ENCODE measurements at places on chromosomes 7 and 10. TPM values are rescaled to one million over a fixed set of nuclear protein-coding genes. Genes with fewer than 3 reads are reported as not detected.

Gene PGAM2
- polyA plus RNA-seq, result 213 TPM

Gene NPY4R
- polyA plus RNA-seq, result 0.52 TPM

Gene TAS2R41
- polyA plus RNA-seq, result not detected

Gene IDI2
- polyA plus RNA-seq, result not detected

Gene GRID2IP
- polyA plus RNA-seq, result 0.11 TPM

Gene FRMPD2
- 2.3 TPM for polyA plus RNA-seq

Gene CTTNBP2
- polyA plus RNA-seq, result 30.0 TPM

Gene CCDC136
- 10.7 TPM for polyA plus RNA-seq

Gene RNLS
- polyA plus RNA-seq, result 6.9 TPM

Gene CALN1
- 0.22 TPM for polyA plus RNA-seq

Gene ANKRD30A
- not detected for polyA plus RNA-seq

Gene ANKRD2
- not detected for polyA plus RNA-seq

Gene KAZALD1
- 27.5 TPM for polyA plus RNA-seq

Gene CRPPA
- polyA plus RNA-seq, result 5.6 TPM

Gene PPP1R17
- 1.7 TPM for polyA plus RNA-seq

Gene LRRC17
- polyA plus RNA-seq, result 4.3 TPM

Gene EPO
- polyA plus RNA-seq, result 0.46 TPM

Gene FOXI2
- not detected for polyA plus RNA-seq

Gene STOX1
- 6.7 TPM for polyA plus RNA-seq

Gene SEMA3D
- polyA plus RNA-seq, result 2.1 TPM

Gene LIPA
- 13.1 TPM for polyA plus RNA-seq

Gene CDK14
- polyA plus RNA-seq, result 27.9 TPM

Gene TRIM50
- polyA plus RNA-seq, result not detected

Gene CCL24
- polyA plus RNA-seq, result not detected

Gene DYDC2
- not detected for polyA plus RNA-seq

Gene ZNRF2
- 18.6 TPM for polyA plus RNA-seq

Gene TAS2R40
- not detected for polyA plus RNA-seq
